ENCODE measurements at places on chromosomes 4 and X.
A peak's percentile ranks its signal among the peaks of the same experiment; 100 is the strongest.

- no peak for DNase-seq
Observed at GRCh38 chr4:127843704-127844600, 36.7 kb upstream of the PLK4 start.

DNA sequence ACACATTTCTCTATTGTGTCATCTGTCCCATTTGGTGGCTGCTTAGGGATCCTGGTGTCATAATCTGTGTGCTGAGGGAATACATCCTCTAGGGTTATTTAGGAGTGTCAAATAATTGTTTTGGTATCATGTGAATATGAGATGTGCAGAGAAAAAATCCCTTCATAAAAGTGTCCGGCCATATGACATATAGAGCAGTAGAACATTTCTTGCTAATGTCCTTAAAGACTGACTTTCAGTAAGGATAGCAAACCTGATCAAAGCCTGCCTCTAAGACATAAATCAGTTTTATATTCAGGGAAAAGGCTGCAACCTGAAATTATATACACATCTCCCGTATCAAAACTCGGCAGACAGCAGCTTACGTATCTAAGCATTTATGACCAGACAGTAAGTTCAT is 211.6 kb downstream of the ADAM29 start:
- DNase-seq = no peak

DNA sequence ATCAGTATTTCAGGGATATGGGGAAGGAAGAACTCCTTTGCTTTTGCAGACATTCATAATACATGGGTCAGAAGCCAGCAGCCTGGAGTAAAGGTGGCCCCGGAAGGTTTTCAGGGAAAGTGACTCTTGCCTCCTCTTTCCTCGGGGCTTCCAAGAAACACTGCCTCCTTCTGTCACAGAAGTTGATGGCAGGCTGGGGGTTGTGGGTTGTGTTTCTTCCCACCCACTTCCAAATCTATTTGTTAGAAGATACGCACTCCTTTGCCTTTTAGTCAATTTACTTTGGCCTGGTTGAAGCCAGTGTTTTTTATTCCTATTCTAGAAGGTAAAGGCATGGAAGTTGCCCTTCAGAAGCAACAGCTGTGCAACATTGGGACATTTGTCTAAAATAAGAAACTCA is 19.7 kb downstream of the KIT start:
- no peak for DNase-seq

GRCh38 chr4:68617003-68617698 is 41.0 kb upstream of the UGT2B17 start:
- no peak for DNase-seq

DNA sequence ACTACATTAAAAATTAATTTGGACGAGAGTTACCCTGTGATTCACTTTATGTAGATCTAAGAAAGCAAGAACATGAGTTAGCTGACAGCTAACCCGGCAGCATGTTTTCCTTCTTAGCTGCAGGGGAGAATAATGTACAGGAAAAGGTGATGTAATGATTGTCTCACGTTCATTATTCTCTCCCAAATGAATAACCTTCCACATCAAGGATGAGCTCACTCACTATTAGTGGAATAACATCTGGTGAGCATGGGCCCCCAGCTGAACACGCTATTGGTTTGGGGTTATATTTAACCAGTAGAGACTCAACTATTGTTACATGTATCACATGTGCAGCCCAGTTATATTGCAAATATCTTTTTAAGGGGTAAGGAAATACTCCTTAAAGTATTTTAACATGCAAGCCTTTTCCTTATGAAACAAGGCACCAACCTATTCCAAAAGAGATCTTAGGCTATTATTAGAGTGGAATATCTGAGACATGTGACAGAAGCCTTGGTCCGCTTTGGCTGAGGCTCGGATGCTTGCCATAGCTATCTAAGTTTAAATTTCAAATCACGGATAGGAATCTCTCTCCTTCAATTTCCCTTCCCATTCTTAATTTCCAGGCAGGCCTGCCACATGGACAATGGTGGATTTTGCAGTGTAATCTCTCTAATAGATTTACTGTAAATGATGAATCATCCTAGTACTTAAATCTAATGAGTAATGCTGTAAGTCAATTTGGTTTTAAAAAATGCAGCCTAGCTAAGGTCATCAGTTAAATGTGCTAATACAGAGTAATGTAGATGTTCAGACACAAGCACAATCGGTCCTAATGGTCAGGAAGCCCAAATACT is 99.0 kb upstream of the OTUD4 start:
- DNase-seq = no peak

DNA sequence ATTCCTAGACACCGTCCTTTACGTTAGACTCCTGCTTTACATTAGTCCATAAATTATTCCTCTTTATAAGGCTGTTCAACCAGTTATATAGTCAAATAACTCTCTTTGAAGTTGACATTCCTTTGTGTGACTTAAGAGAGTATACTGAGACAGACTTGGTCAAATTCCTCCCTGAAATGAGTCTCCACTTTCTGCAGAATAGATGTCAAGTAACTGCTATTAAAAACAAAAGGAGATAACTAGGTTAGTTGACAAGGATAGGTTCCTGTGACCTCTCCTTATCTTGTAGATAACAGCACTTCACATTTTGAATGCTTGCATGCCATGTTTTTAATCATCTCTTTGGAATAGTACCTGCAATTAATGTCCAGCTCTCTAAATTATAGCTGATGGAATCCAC is 5.7 kb downstream of the GUCY1A1 start:
- DNase-seq = no peak

- no peak for DNase-seq
Observed at GRCh38 chr4:174512745-174513144, 9.5 kb downstream of the HPGD start.

GRCh38 chrX:123399709-123400108 is 215.6 kb downstream of the GRIA3 start:
- DNase-seq = no peak

- DNase-seq = no peak
Observed at GRCh38 chr4:16607241-16608066, 291.0 kb downstream of the LDB2 start.

GRCh38 chrX:3621414-3621813 is 92.0 kb downstream of the PRKX start:
- DNase-seq = no peak

DNA sequence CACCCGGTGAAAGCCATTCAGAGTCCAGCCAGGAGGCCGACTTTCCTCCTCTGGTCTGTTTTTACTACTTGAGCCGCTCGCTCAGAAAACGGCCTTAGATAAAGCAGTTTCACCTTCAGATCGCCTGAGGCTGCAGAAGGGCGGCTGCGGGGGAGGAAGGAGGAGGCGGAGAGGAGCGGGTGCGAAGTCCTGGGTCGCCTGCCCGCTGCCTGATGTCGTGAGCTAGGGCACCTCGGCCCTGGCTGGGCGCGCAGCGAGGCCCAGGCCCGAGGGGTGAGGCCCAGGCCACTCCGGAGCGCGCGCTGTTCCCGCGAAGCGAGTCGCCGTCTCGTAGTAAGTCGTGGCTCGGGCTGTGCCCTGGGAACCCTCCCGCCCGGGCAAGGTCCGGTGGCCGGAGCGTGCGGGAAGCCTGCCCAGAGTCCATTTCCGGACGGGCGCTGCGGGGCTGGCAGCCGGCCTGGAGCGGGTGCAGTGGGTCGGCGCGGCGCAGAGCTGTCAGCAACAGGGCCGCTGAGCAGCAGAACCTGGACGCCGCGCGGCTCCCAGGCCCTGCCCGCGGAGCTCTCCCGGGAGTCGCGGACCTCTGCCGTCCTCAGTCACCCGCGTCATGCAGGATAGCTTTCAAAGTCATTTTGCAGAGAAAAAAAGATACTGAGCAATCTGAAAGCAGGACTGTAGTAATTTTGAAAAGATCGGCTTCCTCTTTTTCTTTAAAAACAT is 18.6 kb downstream of the TRIM2 start:
- DNase-seq = peak; percentile 64

- DNase-seq = no peak
Observed at GRCh38 chr4:22986881-22987280, 294.1 kb downstream of the GBA3 start.

- DNase-seq = no peak
Observed at GRCh38 chr4:39648213-39648612, 9.5 kb upstream of the SMIM14 start.

- no peak for DNase-seq
Observed at GRCh38 chr4:105520819-105521790, 31.3 kb upstream of the ARHGEF38 start.

GRCh38 chr4:177005674-177006230 is 213.0 kb upstream of the VEGFC start:
- DNase-seq = no peak

- no peak for DNase-seq
Observed at GRCh38 chr4:79043138-79043537, 103.9 kb upstream of the PAQR3 start.

DNA sequence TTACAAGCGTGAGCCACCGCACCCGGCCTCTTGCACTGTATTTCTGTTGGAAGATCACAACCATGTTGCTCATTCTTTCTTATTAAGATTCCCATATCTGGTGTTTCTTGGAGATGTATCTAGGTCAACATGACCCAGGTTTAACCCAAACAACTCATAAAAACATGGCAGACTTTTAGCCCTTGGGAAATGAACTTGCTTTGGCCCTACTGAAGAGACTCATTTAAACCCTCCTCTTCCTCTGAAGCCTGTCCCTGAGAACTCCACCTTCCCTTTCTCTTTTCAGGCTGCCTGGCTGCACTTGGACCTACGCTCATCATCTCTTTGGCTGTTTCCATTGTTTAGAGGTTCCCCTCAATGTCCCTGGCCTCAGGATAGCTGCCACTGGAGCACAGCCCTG is 22.8 kb upstream of the OPN1LW start:
- DNase-seq = no peak

- DNase-seq = no peak
Observed at GRCh38 chrX:43693602-43694406, 37.7 kb downstream of the MAOA start.

DNA sequence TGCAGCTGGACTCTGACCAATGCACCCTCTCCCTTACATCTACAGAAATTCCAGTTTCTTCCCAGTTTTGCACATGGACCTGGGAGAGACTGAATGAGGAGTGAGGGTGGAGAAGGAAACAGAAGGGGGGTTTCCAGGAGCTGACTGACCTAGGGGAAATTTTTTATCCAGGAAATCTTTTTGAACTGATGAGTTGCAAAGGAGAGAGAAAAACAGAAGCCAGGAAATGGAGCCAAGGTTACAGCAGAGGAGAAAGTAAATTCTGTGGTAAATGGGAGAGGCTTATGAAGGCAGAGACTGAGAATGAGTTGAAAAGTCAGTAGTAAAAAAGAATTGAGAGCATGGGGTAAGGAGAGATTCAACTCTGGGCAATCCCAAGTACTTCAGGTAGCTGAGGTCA is 192.8 kb downstream of the SMIM20 start:
- no peak for DNase-seq

- no peak for DNase-seq
Observed at GRCh38 chr4:180486342-180486741, 1756.9 kb upstream of the TENM3 start.
